Stimulated activated CD4-positive, alpha-beta T cell treated with anti-CD3 and anti-CD28 coated beads, Interleukin-2, amount 100 ng/mL, for 48 hours (primary cell): ENCODE measurements at places on chromosomes 11 and 22.

DNA sequence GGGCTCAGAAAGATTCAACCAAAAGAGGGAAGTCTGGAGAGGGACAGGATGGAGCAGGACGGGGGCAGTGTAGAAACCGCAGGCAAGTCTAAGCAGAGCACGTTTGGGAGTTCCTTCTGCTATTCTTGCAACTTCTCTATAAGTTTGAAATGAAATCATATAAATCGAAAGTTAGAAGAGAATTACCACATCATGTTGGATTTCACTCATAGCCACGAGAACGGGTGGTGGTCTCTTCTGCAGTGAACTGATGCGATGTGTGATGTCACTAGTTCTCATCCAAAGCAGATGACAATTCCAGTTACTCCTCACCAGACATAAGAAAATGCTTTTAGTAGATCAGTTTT lies 36.0 kb downstream of the KCNQ1 start:
- DNase-seq = no peak

- DNase-seq = no peak
These were observed 759.0 kb upstream of the API5 start for GRCh38 chr11:42552786-42553185.

- no peak for DNase-seq
These were observed 13.6 kb downstream of the ADM start for GRCh38 chr11:10318527-10318802.

- no peak for DNase-seq
These were observed 39.9 kb upstream of the KCNQ1OT1 start for GRCh38 chr11:2739531-2740274.

DNA sequence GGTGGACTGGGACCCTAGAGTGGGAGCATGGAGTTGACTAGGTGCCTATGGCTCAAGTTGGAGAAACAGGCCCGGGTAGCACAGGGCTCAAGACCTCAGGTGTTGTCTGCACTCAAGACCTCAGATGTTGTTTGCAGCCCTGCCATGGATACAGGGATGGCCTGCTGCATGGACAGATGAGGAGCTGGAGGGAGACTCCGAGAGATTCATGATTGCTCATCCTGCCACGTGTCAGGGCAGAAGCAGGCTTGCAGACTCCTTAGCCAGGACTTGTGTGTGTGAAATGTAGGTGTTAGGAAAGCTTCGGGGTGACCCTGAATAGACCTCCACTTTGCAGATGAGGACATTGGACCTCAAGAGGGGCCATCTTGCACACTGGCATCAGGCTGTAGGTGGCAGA lies 921 bp downstream of the CCDC116 start:
- no peak for DNase-seq

DNA sequence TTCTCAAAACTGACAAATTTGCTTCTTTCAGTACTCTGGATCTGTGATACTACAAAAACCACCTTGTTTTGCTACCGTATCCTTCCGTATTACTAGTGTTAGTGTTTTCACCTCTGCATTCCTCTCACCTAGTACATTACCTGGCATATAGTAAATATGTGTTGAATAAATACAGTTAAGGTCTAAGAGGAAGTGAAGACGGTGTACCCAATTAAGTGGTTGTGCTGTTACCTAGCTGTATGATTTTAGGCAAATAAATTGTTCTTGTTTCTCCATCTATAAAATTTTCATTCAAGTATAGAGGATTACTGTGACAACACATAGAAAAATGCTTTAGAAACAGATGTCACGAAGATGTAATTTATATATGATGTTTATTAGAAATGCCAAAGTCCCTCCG lies 8.9 kb downstream of the BCL2L13 start:
- no peak for DNase-seq

DNA sequence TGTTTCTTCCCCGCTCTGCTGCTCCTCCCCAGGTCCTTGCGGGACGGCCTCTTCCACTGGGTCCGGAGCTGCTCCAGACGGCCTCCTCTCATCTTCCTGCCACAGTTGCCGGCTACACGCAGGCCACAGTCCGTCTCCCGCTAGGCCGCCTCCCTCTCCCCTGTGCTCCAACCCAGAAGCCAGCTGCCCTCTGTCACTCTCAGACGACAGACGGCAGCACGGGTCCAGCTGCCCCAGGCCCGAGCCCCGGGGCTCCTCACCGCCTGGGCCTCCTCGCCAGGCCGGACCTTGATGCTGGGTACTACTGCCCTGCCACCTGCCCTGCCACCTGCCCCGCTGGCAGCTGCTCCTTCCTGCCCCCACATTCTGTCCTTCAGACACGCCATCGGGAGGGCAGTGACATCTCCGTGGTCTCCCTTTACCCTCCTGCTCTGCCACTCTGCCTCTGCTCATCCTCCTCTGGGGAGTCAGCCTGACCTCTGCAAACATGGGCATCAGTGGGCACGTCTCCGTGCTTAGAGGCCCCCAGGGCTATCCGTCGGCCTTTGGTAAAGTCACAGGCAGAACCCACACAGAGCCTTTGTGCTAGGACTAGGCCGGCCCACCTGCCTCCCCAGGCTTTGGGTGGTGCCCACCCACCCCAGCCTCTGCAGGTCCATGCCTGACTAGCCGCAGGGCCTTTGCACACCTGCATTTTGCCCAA lies 43.1 kb upstream of the TH start:
- DNase-seq = no peak

GRCh38 chr11:1484061-1484671 lies 2.4 kb downstream of the MOB2 start:
- no peak for DNase-seq

GRCh38 chr11:128251140-128251539 lies 336.2 kb downstream of the ETS1 start:
- no peak for DNase-seq

GRCh38 chr11:33263549-33263948 lies 6.4 kb downstream of the HIPK3 start:
- no peak for DNase-seq

GRCh38 chr22:22657712-22658111 lies 13.3 kb downstream of the GGTLC2 start:
- DNase-seq = no peak

DNA sequence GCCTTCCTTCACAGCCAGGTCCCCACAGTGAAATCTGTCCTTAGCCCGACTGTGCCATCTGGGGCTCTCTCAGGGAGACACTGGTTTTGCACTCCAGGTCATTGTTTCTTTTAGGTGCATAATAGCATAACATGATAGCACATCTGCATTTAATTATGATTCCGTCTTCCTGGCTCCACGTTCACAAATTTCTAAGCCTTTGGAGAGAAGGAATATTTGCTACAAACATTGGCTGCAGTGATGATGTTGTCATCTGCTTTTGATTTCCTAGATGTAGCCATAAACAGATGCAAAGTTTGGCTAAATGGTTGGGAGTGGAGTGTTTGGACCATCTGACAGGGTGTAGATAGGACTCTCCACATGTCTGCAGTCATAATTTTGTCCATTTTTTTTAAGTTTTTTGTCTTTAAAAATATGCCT lies 12.0 kb upstream of the CAT start:
- no peak for DNase-seq

- DNase-seq = no peak
These were observed 8.6 kb upstream of the OR51G1 start for GRCh38 chr11:4932751-4933150.

- DNase-seq = no peak
These were observed 3.8 kb upstream of the KCNK7 start for GRCh38 chr11:65599216-65599954.

GRCh38 chr11:29957431-29957830 lies 59.4 kb downstream of the KCNA4 start:
- no peak for DNase-seq

- DNase-seq = no peak
These were observed 91.3 kb downstream of the CEP164 start for GRCh38 chr11:117418737-117419481.

DNA sequence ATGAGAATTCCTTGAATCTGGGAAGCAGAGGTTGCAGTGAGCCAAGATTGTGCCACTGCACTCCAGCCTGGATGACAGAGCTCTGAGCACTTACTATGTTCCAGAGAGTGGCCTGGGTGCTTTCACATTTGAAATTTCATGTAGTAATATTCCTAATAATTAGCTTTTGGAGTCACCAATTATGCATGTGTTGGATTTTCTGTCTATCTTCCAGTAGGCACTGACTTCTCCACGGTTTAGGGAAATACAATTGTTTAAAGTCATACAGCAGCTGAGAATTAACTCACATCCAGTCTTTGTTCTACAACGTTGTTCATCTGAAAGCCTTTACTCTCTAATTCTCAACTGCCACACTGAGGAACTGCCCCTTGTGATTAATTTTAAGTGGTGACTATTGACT lies 150.2 kb downstream of the CSNK2A3 start:
- no peak for DNase-seq

- DNase-seq = no peak
These were observed 25.3 kb downstream of the MB start for GRCh38 chr22:35591714-35592417.

DNA sequence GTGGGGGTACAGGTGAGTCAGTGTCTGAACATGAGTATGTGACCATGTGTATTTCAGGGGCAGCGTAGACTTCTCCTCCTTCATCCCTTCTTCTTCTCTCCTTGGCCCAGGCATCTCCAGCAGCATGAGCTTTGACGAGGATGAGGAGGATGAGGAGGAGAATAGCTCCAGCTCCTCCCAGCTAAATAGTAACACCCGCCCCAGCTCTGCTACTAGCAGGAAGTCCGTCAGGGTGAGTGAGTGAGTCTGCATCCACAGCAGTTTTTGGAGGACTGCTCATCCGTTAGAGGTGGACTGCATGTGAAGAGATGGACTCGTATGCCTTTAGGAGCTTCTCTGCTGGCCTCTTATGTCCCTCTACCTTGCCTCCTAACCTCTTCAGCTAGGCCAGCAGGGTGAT lies 15.6 kb downstream of the TUB start:
- DNase-seq = no peak

- peak; percentile 64 for DNase-seq
These were observed 10.7 kb upstream of the DSCAML1 start for GRCh38 chr11:117807482-117808327.

- no peak for DNase-seq
These were observed 5.2 kb upstream of the OAF start for GRCh38 chr11:120205596-120206161.

DNA sequence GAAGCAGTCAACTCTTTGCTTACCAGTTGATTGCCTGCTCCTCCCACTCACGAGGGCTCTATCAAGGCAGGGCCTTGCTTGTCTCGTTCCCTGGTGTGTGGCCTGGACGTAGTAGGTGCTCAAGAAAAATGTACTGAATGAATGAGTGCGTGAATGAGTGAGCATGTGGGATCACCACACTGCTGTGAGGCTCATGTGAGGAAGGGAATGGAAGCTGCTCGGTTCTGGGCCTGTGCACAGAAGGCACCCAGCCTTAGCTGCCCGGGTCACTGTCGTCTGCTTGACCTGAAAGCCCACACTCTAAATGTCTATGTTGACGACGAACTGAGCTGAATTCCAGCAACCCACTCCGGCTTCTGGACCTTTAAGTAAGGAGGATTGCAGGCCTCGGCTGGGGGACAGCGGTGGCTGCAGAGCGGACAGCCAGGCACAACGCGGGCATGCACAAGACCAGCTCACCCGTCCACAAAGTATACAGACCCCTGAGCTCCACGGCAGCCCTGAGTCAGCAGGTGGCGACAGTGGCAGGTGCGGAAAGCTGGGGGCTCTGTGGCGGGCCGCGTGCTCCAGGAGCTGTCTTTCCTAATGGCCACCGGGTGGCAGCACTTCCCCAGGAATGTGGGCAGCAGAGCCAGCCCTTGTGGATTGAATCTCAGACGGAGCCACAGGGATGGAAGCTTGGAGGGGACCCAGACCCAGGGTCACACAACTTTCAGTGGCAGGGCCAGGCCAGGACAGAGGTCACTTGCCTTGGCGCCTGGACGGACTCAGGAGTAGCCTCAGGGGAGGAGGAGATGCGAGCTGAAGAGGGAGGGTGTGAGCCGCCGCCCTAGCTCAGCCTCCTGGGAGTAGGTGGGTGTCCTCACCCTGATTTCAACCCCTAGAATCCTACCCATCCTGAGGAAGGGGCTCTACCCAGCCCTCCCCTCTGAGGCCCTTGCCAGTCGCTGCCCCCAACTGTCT lies 5.0 kb upstream of the PICK1 start:
- peak; percentile 75 for DNase-seq

GRCh38 chr11:28903716-28904115 lies 795.5 kb downstream of the METTL15 start:
- no peak for DNase-seq

- DNase-seq = no peak
These were observed 13.7 kb upstream of the MPEG1 start for GRCh38 chr11:59226396-59226795.

GRCh38 chr11:86980086-86980796 lies 25.0 kb upstream of the FZD4 start:
- DNase-seq = no peak

DNA sequence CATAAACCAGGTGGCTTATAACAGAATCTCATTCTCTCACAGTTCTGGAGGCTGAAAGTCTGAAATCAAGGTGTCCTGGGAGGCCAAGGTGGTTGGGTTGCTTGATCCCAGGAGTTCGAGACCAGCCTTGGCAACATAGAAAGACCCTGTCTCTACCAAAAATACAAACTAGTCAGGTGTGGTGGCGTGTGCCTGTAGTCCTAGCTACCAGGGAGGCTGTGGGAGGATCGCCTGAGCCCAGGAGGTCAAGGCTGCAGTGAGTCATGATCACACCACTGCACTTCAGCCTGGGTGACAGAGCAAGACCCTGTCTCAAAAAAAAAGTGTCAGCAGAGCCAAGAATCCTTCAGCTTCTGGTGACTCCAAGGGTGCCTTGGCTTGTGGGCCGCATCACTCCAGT lies 8.9 kb upstream of the PRR5 start:
- no peak for DNase-seq

DNA sequence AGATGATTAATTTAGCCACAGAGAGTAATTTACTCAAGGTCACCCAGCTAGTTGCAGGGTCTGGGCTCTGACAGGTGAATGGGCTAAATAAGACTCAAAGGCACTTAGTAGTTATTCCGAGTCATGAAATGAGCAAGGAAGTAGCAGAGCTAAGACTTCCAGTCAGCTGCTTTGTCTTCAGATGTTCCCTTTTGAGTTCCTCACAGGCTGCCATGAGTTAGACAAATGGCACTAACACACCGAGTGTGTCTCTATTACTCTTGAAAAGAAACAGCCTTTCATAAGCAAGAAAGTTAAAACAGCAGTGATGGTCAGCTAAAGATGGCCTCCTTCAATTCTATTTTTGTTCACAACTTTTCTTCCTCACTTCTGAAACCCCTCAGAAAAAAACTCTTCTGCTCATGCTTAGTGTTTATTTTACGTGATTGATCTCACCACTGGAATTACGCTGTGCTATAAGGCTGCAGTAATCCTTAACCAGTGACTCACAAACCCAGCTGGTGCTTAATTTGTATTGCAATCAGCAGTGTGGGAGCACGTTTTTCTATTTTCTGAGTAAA lies 389.1 kb downstream of the AASDHPPT start:
- DNase-seq = no peak

GRCh38 chr11:128731041-128731663 lies 37.3 kb downstream of the FLI1 start:
- DNase-seq = no peak

DNA sequence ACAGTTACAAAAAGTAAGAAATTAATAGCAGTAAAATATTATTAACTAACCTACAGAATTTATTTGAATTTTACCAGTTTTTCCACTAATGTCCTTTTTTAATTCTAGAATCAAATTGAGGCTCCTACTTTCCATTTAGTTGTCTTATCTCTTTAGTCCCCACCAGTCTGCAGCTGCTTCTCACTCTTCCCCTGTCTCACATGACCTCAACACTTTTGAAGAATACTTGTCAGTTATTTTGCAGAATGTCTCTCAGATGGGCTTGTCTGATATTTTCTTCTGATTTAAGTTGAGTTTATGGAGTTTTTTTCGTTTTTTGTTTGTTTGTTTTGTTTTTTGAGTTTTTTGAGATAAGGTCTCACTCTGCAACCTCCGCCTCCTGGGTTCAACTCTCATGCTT lies 74.3 kb upstream of the ADORA2A start:
- DNase-seq = no peak
